CD4-positive, alpha-beta T cell treated with Interferon gamma for 1 hour (primary cell): ENCODE measurements at places on chromosomes 12 and 14.
A peak's percentile ranks its signal among the peaks of the same experiment; 100 is the strongest.

GRCh38 chr12:91326058-91327027 lies 143.7 kb upstream of the DCN start:
- no peak for DNase-seq

GRCh38 chr12:117063162-117063911 lies 35.9 kb downstream of the TESC start:
- DNase-seq = peak; percentile 44

GRCh38 chr12:4934407-4935035 lies 24.8 kb downstream of the KCNA1 start:
- DNase-seq = no peak

DNA sequence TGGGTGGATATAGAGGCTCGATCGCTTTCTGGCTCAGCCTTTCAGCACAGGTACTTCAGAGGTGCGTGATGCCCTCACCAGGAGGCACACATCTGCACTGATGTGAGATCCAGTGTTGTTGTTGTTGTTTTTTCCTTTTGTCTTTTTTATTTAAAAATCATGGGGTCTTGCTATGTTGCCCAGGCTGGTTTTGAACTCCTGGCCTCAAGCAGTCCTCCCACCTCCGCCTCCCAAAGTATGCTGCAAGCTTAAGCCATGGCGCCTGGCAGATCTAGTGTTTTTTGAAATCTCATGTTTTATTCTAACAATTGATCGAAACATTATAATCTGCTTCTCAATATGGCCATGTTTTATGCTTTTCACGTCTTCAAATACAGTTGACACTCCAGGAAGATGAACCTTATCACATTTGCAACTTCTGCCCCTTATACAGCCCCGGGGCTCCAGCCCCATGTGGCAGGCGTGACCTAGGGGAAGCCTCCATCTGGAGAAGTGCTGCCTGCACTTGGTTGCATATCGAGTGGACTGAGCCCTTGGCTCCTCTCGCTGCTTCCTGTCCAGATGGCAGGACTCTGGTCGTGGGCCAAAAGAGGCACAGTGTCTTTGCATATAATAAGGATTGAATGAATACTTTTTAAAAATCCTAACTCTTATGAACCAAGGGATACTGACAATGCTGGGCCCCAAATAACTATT lies 71.7 kb downstream of the TRAF3 start:
- DNase-seq = no peak

DNA sequence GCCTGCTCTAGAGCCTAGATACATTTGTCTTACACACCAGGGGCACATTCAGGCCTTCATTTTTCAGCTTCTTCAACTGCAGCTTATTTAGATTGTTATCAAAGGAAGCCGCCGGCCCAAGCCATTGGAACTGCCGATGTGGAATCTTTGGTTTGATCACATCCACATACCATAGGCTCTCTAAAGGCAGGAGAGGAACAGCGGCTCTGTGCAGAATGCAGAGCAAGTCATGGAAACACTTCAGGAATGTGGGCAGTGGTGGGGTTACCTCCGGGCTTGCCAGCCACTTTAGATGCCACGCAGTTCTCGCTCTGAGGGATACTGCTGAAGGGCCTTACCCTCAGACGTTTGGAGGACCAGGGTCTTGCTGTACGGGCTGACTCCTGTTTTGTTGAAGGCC lies 53.4 kb upstream of the PYGL start:
- no peak for DNase-seq

- DNase-seq = no peak
These were observed 16.1 kb upstream of the STRN3 start for GRCh38 chr14:31042300-31042699.

GRCh38 chr14:75204116-75204515 lies 27.7 kb upstream of the TMED10 start:
- DNase-seq = no peak

GRCh38 chr12:132375747-132376463 lies 46.5 kb upstream of the GALNT9 start:
- DNase-seq = no peak

DNA sequence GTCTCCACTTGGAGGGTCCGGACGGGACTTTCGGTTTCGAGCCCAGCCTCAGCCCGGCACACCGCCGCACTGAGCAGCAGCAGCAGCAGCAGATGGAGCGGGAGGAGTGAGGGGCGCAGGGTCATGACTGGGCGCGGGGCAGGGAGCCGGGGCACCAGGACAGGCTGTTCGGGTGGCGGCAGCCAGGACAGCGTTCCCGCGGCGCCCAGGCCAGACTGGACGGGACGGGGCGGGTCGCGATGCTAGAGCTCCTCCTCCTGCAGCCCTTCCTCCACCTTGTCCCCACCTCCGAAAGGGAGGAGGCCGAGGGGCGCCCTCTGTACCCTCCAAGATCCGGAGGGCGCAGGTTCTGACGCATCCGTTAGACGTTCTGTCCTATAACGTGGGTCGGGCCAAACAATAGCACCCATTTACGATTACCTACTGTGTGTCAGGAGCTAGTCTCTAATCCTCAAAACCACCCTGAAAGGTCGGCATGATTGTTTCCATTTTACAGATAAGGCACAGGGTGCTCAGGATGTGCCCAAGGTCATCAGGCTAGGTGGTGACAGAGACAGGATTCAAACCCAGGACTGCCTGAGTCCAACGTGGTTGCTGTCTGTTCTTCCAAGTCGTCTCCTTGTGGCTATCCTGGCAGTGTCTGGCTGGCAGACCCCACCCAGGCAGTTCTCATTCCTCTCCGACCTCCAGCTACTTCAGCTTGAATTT lies at the start of gene FKBP11:
Gene FKBP11, minus strand, starts transcription at position 189 of the 708 bp plus-strand sequence. Its CDS starts 64 bp downstream, at position 125.
- peak; percentile 84 for DNase-seq

GRCh38 chr14:96698960-96699539 lies 98.1 kb upstream of the VRK1 start:
- no peak for DNase-seq

- no peak for DNase-seq
These were observed 1249.4 kb downstream of the LRFN5 start for GRCh38 chr14:42856106-42856505.

- no peak for DNase-seq
These were observed 40.6 kb downstream of the CHGA start for GRCh38 chr14:92963301-92964123.

- DNase-seq = no peak
These were observed 497.6 kb downstream of the APAF1 start for GRCh38 chr12:99142651-99143050.

DNA sequence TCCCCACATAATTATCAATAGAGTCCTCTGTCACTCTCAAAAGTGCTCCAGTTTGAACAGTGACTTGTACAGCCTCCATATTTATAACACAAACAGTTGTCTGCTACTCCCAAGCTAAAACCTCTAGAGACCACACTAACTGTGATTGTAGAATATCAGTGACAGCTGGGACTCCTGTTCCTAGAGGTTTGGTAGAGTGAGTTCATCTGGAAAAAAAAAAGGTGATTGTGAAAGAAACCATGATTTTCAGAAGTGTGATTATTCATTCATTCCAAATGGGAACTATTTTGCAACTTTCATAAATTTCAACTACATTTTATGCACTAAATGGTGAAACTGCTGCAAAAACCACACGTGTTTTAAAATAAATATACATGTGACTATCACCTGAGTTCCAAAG lies 128.0 kb upstream of the PLXNC1 start:
- DNase-seq = no peak

GRCh38 chr14:49173765-49174373 lies 412.3 kb downstream of the RPS29 start:
- DNase-seq = peak; percentile 11

DNA sequence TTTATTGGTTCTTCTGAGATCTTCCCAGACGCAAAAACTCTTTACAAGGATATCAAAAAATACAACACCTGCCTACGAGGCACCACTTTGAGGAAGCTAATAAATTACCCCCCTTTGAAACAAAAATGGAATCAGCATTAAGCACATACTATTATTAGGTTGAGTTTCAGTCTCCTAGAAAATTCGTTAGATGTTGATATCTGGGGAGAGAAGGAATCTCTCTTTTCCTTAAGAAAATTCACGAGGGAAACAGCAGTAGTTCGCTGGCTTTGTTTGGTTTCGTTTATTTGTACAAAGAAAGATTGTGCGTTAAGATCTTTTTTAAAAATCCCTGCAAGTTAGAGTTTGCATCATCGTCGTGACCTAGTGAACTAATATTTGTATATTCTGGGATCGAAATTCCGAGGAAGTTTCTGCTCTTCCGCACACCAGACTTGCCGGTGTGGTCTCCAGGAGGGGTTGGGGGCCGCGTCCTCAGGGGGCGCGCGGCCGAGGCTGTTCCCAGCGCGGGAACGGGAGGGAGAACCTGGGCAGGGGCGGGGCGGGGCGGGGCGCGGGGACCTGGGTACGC lies 12.1 kb downstream of the NKX2-1 start:
- no peak for DNase-seq

- DNase-seq = no peak
These were observed 126.9 kb downstream of the GALC start for GRCh38 chr14:87866116-87866515.

- DNase-seq = peak; percentile 32
These were observed 106.1 kb downstream of the PRICKLE1 start for GRCh38 chr12:42483521-42483790.

DNA sequence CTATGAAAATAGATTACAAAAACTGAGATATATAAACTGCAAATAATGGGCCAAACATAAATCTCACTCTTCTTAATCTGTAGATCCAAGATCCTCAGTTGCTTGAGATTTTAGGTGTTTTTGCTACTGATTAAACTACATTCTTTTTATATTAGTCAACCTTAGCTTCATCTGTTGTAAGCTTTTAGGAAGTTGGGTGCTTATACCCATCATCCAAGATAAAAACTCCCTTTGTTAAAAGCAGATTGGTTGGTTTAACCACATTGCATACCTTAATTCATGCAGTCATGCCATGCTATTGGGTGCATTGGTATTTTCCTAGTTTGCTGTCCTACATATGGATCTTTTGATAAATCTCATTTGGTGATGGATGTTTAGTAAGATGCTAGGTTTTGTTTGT lies 46.2 kb upstream of the DIP2B start:
- DNase-seq = no peak

- no peak for DNase-seq
These were observed 7.1 kb upstream of the CPNE6 start for GRCh38 chr14:24064091-24064795.

GRCh38 chr12:32116897-32117296 lies 10.2 kb downstream of the BICD1 start:
- no peak for DNase-seq

DNA sequence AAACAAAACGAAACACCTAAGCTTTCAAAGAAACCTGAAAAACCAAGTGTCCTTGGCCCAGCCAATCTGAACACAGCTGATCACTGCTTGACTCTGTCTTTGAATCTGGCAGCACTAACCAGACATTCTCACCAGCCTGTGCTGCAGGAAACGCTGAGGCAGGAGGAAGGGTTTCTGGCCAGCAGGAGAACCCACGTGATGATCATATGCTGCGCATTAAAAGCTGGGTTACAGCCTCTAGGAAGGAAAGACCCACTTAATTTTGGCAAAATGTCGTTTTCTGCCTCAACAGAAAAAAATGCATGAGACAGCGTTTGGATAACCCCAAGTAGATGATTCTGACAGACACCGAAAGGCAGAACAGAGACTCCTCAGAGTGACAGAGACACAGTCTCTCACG lies 9.8 kb downstream of the APPL2 start:
- no peak for DNase-seq

GRCh38 chr14:87430214-87430613 lies 562.8 kb downstream of the GALC start:
- no peak for DNase-seq

DNA sequence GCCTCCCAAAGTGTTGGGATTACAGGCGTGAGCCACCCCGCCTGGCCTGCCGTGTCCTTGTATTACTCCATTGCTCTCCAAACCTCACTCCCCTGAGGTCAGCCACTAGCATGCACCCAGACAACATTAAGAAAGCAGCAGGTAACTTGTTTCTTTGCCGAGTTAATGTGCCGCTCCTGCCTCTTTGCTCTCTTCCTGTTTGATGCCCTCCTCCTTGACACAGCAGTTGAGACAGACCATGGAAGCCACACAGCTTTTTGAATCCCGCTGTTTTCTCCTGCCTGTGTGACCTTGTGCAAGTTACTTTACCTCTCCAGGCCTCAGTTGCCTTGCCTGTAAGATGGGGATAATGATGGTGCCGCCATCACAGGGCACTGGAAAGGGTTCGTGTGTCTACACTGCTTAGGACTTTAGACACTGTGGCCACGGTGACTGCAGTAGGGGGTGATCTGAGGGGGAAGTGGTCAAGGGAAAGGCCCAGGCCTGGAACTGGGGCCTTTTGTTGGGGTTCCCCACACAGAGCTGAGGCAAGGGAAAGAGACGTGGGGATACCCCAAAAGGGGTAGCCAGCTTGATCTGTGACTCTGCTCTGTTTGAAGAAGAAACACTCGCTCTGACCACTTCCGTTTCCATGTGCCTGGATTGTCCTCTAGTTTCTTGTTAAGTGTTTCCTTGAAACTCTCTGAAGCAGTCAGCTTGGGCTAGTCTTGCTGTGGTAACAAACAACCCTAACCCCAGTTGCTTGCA lies 69.3 kb downstream of the RIN3 start:
- peak; percentile 61 for DNase-seq

GRCh38 chr12:123532808-123533649 lies 490 bp downstream of the RILPL1 start:
- DNase-seq = no peak

DNA sequence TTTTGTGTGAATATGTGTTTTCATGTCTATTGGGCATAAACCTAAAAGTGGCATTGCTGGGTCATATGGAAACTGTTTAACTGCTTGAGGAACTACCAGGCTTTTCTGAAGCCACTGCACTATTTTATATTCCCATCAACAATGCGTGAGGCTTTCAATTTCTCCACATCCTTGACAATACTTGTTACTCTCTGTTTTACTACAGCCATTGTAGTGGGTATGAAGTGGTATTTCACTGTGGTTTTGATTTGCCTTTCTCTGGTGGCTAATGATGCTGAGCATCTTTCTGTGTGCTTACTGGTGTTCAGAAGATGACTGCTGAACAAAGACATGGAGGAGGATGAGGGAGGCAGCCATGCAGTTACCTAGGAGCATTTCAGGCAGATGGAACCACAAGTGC lies 13.2 kb upstream of the TDG start:
- no peak for DNase-seq

DNA sequence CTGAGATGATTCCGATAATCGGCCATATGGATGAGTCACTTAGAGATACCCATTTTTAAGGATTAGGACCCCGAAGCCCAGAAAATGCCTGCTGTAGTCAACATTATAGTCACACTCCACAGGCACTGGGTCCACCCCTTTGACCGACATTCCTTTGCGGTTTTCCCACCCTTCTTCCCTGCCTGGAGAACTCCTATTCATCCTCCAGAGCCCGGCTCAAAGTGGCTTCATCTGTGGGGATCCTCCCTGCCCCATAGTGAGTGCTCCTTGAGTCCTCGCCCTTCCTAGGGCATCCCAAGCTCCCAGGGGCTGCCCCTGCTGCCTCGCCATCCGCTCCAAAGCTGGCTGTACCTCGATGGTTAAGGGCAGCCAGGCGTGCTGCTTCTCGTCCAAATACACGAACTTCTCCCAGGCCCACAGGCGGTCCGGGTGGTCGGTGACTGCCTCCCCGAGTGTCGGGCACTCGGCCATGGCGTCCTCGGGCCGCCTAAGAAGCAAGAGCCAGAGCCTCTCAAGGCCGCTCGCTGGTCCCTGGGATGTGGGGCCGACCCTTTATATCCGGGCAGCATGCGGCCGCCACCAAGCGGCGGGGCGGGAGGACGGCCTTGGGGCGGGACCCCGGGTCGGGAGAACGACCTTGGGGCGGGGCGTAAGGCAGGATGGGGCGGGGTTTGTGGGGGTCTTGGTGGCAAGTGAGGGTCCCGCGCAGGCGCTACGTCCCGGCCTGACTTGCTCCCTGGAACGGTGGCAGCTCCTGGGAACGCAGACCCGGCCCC lies at the start of gene TCL1A:
Gene TCL1A, minus strand, starts transcription at position 530 of the 776 bp plus-strand sequence. Its CDS starts 59 bp downstream, at position 471.
- peak; percentile 56 for DNase-seq

GRCh38 chr12:49089821-49090773 lies 4.5 kb downstream of the DHH start:
- peak; percentile 62 for DNase-seq
